Skin of body (tissue), 3 donors: ENCODE measurements at places on chromosomes 7 and 10. TPM values are rescaled to one million over a fixed set of nuclear protein-coding genes. Genes with fewer than 3 reads are reported as not detected.

Gene KCNIP2
- 5.7 TPM for total RNA-seq

Gene FAM237B
- total RNA-seq, result not detected

Gene SAMD9L
- 7.6 TPM for total RNA-seq

Gene PPP1R17
- not detected for total RNA-seq

Gene TRIM74
- total RNA-seq, result not detected

Gene IFIT1B
- total RNA-seq, result 4.9 TPM

Gene PRXL2A
- 69.5 TPM for total RNA-seq

Gene TFR2
- 1.4 TPM for total RNA-seq
